ENCODE measurements at places on chromosomes 12 and 14.

- no peak for DNase-seq
Observed at GRCh38 chr12:12081836-12082497, 11.2 kb downstream of the BCL2L14 start.

DNA sequence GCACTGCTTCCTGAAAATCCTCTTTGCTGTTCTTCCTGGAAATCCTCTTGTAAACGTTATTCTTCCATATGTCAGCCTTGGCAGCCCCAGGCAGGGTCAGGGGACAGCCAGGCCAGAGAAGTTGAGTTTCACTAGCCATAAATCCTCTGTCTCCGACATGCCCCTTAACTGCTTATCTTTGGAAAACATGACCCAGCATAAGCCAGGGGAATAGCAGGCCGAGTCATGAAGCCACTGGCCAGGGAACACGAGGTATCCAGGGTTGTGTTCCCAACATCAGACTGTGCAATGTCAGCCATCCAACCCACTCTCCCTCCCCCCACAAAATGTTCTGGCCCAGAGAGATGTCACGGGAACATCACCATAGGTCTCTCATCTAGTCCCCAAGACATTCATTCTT lies 453.9 kb downstream of the MED13L start:
- no peak for DNase-seq

DNA sequence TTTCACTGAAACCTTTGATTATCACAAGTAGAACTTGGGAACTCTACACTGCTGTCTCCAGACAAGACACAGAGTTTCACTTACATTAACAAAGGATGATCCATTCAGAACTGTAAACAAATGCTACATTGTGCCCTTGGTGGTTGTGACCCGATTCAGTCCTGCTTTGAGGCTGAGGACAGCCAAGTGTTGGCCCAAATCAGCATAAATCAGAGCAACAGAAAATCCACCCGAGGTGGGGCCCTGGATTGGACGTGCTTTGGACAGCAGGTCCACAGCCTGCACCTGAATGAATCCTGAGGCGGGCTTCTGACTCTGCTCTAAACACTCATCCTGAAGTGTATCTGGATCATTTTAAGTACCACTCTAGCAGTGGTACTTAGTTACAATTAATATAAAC lies 68.8 kb downstream of the PPP2R5C start:
- DNase-seq: no peak

GRCh38 chr14:64185184-64185583 lies 109.0 kb downstream of the ESR2 start:
- DNase-seq: no peak

DNA sequence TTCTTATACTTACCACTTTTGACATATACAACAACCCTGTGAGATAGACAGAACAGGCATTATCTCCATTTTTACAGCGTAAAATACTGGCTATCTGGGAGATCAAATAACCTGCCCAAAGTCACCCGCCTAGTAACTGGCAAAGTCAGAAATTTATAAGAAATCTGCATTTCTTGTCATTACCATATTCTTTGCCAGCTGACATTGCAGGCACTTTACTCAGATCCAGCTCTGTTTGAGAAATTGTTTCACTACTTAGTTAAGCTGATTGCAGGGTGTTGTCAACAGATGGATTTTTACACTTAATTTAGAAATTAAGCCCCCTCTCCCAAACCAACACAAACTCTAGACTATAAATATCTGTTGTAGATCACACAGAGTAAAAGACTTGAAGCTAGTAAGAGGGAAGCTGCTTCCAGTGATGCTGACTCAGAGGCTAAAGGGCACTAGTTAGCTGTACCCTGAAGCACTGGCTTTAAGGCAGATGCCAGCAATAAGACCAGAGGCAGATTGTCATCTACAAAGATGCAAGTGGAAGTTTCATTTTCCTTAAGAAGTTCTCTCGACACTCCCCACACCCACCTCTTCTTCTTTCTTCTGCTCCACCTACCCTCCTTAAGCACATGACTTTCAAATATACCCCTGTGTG lies 153.1 kb downstream of the ANO6 start:
- DNase-seq: no peak

DNA sequence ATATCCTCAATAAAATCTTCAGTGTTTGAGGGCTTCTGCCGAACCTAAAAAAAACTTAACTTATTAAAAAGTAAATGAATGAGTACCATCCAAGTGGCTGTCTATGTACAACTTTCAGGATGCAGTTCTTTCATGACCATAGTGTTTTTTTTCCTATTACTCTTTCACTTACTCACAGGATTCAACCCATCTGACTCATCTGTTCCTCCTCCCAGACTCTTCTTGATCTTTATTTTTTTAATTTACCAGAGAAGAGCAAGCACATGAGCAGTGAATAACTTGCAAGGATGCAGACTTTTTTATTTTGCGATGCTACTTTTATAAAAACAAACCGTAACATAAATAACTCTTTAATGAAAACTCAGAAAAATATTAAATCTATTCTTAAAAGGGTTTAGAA lies 24.5 kb downstream of the RECQL start:
- DNase-seq: no peak

DNA sequence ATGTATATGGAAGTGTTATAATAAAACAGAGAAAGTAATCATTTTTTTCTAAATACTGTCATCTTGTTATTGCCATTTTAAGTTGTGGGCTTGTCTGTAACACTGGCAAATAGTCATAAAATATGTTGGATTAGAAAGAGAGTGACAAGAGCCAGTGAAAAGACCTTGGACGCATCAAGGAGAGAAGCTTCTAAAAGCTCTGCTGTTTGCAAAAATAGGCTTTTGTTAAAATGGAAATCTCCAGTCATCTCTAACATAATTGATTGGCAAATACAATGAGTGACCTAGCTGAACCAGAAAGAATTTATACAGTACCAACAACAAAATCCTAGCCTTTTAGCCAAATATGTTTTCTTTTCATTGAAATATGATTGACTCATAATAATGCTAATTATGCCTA lies 245.8 kb upstream of the RMST start:
- no peak for DNase-seq

GRCh38 chr12:49294086-49294803 lies 702 bp upstream of the PRPH start:
- no peak for DNase-seq

DNA sequence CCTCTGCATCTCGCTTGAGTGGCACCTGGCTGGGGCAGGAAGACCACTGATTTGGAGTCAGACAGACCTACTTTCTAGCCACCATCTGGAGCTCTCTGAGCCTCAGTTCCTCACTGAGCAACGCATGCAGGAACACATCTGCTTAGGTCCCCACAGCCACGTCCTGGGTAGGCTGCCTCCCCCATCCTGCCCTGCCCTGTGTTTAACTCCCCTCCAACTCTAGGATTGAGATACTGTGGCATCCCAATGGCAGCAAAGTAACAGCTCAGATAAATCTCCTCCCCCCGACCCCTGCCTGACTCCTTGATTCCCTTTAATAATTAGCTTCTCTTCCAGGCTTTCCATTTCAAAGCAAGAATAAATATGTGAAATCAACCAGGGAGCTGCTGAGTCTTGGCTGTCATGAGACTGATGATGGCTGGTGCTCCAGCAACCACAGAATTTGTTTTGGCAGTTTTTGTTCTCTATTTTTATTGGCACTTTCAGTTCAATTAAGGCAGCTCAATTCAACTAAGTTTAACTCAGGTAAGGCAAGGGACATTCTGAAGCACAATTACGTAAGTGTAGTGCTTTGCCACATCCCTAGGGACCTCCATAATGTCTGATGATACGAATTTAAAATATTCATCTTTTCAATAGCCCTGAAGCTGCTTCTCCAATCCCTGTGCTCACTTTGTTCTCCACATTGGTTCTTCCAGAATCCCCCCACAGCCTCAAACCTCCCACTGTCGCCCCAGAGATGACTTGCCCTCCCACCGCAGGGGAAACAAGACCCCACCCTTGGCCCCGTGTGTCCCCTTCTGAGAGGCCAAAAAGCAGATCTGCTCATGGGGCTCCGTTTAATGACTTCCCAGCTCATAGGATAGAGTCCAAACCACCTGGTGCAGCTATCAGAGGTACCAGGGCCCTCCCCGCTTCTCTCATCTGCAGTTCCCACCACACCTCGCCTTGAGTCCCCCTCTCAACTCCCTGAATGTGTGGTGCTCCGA lies 58.2 kb downstream of the ESR2 start:
- DNase-seq: peak; percentile 74

GRCh38 chr12:7486512-7486911 lies 17.1 kb downstream of the CD163 start:
- no peak for DNase-seq

DNA sequence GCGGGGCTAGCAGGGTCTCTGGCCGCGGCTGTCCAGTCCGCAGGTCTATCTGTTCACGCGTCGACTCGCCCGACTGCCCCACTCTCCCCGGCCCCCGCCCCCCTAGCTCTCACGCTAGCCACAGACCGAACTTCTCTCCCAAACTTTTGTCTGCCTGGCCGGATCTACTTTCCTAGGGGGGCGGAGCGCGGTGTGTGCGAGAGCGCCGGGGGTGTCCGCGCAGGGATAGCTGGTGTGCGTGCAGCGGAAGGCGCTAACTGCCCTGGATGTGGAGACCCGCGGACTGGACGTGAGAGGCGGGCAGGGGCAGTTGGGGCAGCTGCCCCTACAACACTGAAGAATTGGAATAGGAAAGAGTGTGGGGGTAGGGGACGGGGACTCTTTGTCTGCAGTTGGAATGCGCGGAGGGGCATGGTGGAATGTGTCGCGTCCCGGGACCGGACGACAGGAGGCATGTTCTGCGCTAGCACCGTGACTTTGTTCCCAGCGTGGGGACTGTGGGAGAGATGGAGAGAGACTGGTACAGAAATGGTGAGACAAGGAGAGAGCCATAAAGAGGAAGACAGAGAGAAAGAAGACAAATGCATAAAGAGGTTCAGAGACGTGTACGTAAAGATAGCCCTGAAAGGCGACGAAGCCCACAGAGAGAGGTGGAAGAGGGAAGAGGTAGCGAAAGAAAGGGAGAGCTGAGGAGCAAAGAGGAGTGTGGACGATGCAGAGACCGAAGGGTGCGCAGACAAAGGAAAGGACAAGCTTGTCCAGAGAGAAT lies at the start of gene AJUBA:
Gene AJUBA (minus strand): TSS at position 75 of the 769 bp plus-strand sequence. CDS start 285 bp downstream, outside the sequence.
- DNase-seq: peak; percentile 82

DNA sequence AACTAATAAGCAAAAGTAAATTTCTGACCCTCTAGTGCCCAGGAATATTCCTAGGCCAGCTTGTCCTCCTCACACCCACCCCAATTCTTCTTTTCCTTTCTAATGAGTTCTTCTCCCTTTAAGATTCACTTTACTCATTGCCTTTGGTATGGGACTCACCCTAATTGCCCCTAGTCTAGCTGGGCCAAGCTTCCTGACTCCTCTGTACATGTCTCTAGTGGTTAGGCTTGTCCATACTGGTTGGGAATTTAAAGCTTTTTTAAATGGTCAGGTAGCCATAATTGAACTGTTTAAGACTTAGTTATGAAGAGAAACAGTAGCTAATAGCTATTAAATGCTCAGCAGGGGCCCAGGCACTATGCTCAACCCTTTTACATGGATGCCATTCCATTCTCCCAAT lies 248.2 kb downstream of the C12orf42 start:
- no peak for DNase-seq

GRCh38 chr14:94649543-94650443 lies 37.6 kb downstream of the SERPINA3 start:
- DNase-seq: no peak

DNA sequence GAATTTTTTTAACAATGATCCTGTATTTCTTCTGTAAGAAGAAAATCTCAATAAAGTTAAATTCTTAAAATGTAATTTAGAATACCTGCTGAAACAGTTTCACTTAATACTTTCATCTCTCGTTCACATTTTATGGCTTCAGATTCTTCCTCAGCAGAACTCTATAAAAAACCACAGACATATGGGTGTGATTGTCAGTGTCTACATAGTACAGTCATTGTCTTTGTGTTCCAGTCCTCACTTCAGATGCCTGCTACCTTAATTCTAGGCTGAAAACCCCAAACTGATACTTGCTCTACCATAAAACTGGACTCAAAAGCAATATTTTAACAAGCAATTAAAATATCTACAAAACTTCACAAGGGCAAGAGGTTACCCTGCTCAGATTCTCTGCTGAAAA lies 71.8 kb downstream of the DNAI7 start:
- no peak for DNase-seq

GRCh38 chr14:21476523-21476924 lies 235 bp downstream of the RAB2B start:
- no peak for DNase-seq

GRCh38 chr12:78340406-78340805 lies 509.7 kb downstream of the NAV3 start:
- DNase-seq: no peak

- DNase-seq: no peak
Observed at GRCh38 chr12:86613311-86613710, 357.1 kb upstream of the MGAT4C start.

- DNase-seq: no peak
Observed at GRCh38 chr12:49564686-49565405, 3.1 kb downstream of the MCRS1 start.

DNA sequence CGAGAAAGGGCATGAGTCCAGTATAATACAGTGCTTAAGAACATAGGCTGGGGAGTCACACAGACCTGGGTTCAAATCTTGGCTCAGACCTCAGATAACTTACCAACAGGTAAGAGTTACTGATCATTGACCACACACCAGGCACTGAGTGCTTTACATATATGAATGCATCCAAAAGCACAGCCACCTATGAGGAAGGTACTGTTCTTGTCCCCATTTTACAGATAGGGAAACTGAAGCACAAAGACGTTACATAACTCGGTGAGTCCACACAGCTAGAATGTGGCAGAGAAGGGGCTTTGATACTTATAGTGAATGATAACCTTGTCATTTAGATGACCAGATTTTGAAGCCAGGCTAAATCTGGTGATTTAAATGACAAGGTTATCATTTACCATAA lies 27.6 kb downstream of the FAIM2 start:
- DNase-seq: no peak

GRCh38 chr14:89469210-89470198 lies 52.5 kb upstream of the FOXN3 start:
- no peak for DNase-seq

GRCh38 chr14:44166611-44167010 lies 340.5 kb downstream of the FSCB start:
- no peak for DNase-seq

DNA sequence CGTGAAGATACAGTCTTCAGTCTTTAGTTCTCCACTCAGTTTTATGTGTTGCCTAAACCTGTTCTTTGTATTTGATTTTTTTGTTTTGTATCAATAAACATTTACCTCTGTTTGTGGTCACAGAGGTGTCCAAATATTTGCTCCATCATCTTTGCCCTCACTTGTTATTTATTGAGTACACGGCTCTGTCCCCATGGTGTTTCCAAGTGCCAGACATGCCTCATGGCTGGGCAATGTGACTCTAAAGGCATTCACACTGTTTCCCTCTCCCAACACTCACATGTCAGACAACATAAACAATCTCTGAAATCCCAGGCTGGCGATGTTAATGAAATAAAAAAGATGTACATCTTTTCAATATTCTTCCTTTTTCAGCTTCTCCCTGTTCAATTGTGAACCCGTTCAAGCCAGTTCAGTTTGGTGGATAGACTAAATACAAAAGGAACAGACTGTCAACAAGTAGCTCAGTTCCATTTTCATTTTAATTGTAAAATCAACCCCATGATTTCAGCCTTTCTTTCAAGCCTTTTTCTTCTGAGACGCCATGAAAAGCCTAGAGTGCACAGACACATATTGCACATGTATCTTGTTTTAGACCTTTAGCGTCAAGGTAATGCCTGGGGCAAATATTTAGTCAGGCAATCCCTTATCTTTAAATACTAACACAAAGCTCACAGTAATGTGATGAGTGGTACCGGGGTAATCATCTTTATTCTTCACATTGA lies 680.7 kb downstream of the GALC start:
- no peak for DNase-seq

GRCh38 chr12:57475271-57476161 lies 4.2 kb downstream of the ARHGAP9 start:
- no peak for DNase-seq

- DNase-seq: no peak
Observed at GRCh38 chr14:88129306-88130056, 124.5 kb downstream of the GPR65 start.
